ENCODE measurements at places on chromosomes 5 and 9.

GRCh38 chr9:131752231-131752884, 12.5 kb upstream of the RAPGEF1 start:
- no peak for DNase-seq

- DNase-seq, result no peak
These were observed 12.6 kb upstream of the ACSL6 start for GRCh38 chr5:132024117-132024435.

DNA sequence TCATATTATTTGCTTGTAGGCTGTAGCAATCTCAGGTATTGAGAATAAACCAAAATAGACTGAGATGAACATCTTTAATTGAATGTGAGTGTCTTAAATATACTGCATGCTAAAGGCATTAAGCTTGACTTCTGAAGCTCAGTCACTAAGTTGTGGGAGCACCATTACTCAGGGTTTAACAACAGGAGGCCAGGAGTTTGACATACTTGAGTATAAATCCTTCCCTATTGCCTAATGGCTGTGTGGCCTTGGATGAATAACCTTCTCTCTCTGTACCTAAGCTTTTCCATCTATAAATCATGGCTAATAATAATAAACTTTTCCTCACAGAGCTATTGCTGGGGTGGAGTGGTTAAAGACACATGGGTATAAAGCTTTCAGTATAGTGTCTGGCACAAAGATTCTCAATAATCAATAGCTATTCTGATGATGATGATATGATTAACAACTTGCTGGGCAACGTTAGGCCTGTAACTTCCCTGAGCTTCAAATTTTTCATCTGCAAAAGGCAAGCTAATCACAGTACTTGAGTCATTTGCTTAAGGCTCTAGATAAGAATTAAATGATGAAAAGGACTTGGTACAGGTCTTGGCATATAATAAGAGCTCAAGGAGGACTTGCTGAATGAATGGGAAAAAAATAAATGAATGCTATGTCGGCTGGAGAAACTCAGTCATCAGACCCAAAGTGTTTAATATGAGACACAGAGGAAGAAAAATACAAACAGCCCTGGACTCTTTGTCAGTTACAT, 174.0 kb upstream of the IL12B start:
- no peak for DNase-seq

GRCh38 chr9:35490155-35490909, 421 bp downstream of the RUSC2 start:
- peak; percentile 31 for DNase-seq

- DNase-seq, result no peak
These were observed 624.6 kb downstream of the BNC2 start for GRCh38 chr9:16245756-16246440.

- DNase-seq, result no peak
These were observed 4.5 kb upstream of the HMCN2 start for GRCh38 chr9:130260816-130261765.

DNA sequence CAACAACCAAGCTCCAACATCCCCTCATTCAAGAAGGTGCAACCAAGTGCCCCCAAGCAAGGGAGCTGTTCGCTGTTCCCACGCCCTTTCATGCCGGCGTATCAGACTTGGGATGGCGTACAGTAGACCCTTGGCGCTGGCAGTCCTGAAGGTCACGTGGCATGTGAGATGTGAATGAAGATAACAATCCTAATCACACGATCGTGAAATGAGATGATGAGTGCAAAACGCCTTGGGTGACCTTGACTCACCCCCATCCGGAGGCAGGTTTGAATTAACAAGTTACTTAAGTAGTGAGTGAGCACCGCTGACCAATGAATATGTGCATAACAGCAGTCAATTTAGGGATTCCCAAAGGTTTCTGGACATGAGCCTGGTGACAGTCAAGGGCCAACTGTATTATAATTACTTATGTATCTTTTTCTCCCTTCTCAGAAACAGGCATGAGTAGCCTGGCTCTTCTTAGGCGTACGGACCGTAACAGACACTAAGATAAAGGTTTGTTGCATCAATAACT, 150.2 kb downstream of the TTLL11 start:
- no peak for DNase-seq

GRCh38 chr5:142811866-142812557, 41.8 kb downstream of the ARHGAP26 start:
- no peak for DNase-seq

GRCh38 chr5:94281236-94281801, 337.1 kb downstream of the KIAA0825 start:
- DNase-seq, result no peak

DNA sequence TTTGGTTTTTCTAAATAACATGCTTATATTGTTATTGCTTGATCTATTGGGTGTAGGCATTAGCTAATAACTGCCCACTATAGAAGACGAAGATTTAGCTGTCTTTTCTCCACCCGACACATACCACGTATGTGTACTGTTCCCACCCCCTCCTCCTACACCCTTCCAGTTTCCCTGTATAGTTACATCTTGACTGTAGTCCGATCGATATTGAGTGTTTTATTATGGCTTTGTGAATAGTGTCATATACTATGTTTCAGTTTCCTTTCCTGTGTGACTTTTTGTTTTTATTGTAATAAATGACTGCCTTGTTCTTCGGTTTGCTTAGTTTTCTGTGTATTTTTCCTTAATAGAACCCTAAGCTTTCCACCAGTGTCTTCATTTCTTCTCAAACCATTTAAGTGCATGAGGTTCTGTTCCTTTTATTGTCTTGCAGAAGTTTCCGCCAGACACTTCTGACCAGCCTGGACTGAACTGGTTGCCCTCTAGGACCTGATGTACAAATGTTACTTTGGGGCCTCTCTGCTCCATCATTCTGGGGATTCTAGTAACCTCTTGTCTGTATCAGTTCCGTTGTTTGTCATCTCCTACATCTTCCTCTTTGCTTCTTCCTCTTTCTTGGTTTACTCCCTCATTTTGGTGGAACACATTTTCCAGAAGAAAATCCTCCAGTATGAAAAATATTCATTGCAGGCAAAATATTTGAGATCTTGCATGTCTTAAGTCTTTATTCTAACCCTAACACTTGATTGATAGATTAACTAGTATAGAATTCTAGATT, 61.8 kb downstream of the PRKACG start:
- no peak for DNase-seq

DNA sequence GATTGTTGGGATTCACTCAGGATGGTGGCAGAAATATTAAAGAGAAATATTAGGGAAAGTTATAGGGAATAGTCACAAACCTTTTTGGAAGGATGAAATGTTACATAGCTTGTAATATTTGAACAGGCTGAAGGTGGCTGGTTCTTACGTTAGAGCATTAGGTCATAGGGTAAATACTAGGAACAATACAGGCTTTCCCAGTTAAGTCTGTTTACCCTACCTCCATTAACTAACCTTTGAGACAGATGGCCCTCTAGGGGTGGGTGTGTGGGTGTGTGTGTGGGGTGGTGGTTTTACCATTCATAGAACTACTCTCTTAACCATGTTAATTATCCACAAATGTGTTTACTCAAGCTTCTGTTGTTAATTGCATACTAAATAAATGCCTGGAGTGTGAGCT, 94.3 kb upstream of the STK32A start:
- DNase-seq, result peak; percentile 97

DNA sequence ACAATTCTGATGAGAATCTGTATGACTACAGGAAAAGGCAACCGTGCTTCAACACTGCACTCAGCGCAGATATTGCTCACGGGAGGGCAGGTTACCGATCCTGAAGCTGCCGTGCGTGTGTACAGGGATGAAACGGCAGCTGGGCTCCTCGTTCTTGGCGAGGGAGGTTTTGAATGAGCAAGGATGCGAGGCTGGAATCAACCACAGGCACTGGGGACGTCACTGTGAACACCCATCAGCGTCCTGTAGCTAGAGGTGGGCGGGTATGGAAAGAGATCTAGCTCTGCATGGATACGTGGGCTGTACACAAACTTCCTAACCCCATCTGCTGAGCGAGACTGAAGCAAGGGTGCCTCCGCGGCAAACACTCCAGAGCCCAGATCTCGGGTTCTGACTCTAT, 84.3 kb upstream of the COL5A1 start:
- no peak for DNase-seq

DNA sequence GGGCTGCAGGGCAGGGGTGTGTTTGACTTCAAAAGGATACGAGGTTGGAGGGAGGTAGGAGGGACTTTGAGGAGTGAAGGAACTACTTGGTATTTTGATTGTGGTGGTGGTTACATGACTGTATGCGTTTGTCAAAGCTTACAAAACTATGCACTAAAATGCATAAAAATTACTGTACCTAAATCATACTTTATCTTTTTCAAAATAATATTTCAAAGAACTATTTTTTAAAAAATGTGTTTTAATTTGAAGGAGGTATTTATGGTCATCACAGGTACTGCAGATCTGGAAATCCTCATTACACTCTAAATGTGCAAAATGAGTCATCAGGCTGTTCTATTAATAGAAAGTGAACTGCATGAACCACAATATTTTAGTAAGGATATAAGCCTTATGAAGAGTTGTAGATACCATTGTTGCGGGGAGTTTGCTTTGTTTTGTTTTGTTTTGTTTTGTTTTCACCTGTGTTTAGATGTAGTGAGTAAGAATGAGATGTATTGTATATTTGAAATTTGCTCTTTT, 116.9 kb downstream of the ARRDC3 start:
- peak; percentile 77 for DNase-seq

DNA sequence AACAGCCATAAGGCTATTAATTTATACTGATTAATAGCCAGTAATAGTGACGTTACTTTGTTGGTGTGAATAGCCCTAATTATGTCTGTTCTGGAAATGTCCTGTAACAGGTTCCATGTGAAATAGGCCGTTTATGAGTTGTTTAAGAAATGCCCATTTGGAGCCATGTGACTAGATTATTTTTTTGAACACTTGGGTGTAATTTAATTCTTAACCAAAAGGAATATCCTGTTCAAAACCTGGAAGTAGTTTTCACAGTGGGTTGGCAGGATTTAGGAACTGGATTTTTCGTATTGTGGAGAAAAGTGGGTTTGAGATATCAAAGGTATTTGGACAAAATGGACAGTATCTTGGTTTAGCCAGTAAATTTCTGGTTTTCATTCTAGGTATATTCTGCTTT, 1.3 kb downstream of the TENT2 start:
- no peak for DNase-seq

DNA sequence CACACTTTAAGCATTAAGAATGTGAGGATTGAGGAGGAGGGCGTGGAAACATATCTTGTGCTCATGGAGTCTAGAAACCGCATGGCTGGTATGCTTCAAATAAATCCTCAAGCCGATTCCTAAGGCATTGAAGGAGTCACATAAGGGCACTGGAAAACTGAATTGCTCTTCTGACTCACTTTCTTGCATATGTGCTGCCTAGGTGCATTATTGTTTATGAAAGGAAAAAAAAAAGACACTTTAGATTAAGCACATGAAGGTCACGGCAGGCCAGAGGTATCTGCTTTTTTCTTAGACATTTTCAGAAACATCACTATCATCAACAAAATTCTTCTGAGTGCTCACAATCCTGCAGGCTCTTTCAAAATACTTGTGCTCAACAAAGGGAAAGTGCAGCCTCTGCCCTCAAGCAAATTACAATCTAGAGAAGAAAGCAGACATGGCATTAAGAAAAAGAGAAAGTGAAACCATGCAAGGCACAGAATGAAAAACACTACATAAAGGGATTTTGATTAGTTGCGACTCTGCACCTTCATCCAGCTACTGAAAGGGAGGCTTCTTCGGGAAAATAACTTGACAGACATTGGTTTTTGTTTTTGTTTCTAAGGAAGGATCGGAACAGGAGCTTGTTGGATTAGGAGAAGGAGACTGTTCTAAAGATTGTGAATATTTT, 2117.6 kb downstream of the MAT2B start:
- peak; percentile 14 for DNase-seq

DNA sequence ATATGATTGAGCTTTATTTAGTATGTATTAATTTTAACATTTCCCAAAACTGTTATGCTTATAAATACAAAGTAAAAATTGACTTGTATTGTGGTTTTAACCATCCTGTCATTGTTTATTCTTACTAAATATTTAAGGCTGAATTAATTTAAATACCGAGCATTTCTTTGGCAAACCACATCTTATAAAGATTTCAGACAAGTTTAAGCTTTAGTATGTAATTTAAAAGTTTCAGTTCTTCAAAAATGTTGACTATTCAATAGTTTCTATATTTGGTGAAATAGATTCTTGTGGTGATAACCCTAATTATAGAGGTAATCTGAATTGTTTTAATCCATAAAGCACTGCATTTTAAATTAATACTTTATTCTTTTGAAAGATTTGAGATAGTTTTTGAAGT, 65.5 kb downstream of the CCNH start:
- no peak for DNase-seq

- peak; percentile 65 for DNase-seq
These were observed 78.9 kb downstream of the ALDH7A1 start for GRCh38 chr5:126516133-126516532.

Measured in DMS53 (cell line).